NCI-H1105 treated with DMSO at 0.1 percent for 48 hours (cell line): ENCODE measurements at places on chromosomes 11 and 22.

- no peak for DNase-seq
Measured at GRCh38 chr11:131658952-131659351, 288.5 kb downstream of the NTM start.

- peak; percentile 40 for DNase-seq
Measured at GRCh38 chr11:83047515-83048225, 24.0 kb downstream of the RAB30 start.

- DNase-seq = no peak
Measured at GRCh38 chr22:42683578-42684283, 34.5 kb upstream of the CYB5R3 start.

GRCh38 chr22:41947424-41948080 lies 600 bp upstream of the CENPM start:
- DNase-seq = no peak

- peak; percentile 67 for DNase-seq
Measured at GRCh38 chr22:36757668-36758211, 18.2 kb downstream of the IFT27 start.

GRCh38 chr11:131079036-131079435 lies 162.8 kb upstream of the SNX19 start:
- no peak for DNase-seq

DNA sequence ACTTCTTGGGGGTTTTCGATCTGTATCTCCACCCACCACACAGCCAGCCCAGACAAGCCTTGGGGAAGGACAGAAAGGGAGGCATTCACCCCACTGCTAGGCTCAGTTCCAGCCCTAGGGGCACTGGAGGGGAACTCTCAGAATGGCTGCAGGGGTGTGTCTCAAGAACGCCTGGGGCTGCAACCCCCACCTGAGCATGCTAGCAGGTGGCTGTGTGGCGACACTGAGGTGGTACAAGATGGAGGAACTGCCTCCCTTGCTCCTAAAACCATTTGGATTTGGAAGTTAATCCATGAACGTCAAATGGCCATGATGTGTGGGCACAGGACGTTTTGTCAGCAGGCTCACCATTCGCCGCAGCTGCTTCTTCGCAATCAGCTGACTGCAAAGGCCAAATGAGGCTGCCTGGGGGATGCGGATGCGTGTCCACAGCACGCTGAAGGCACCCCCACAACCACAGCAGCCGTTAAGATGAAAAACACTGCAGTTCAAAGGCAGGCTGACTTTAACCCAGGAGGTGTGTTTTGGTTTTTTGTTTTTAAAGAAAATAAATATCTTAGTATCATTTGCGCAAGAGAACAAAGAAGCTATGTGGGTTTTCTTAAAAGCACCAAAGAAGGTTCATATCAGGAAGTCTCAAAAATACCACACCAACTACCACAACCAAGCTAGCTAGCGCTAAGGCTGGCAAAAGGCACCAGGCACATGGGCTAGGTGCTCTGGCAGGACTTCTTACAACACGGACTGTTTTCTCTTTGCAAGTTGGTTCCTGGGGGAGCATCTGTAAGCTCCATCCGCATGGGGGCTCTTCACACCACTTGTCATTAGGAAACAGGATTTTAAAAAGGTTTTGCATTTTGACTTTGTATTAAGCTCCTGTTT lies 22.2 kb upstream of the NAP1L4 start:
- no peak for DNase-seq

DNA sequence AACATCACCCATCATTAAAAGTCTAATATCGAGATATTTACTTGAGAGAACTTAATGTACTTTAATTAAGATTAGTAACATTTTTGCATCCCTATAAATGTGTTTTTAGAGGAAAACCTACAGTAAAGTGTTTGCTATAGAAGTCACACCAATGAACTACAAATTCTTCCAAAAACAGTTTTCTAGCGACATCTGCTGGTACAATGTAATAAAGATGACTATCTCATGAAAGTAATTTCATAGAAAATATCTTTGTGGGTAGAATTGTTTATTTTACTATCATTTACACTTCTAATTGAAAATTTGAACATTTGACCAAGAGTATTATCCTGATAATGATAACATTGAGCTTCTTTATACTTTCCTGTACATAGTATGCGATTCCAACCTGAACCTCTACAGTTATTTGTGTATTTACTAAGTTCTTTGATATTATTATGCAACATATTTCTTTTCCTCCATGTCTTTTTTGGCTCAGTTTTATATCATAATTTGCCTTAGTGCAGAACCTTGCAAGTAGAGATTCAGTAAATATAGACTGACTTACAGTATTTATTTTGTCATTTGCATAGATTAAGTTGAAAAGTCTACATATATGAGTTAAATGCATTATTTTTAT lies 252.7 kb downstream of the TMEM135 start:
- peak; percentile 63 for DNase-seq

DNA sequence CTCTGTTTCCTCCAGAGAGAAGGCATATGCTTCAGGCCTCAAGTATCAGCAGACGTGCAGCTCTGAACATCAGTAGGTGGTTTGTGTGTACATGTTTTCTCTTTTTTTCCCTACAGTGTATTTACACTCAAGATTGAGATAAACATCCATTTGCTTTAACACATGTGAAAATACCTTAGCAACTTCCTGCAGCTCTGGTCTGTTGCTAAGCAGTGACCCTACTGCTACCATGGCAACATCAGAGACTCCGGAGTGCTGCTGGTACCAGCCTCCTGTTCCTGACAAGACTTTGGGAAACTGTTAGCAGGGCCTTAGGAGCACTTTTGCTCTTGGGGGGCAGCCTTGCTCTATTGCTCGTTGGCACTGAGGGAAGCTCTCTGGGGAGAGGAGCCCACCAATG lies 221.2 kb upstream of the PLET1 start:
- DNase-seq = no peak

GRCh38 chr22:48307931-48308330 lies 1519.7 kb downstream of the BRD1 start:
- DNase-seq = no peak

DNA sequence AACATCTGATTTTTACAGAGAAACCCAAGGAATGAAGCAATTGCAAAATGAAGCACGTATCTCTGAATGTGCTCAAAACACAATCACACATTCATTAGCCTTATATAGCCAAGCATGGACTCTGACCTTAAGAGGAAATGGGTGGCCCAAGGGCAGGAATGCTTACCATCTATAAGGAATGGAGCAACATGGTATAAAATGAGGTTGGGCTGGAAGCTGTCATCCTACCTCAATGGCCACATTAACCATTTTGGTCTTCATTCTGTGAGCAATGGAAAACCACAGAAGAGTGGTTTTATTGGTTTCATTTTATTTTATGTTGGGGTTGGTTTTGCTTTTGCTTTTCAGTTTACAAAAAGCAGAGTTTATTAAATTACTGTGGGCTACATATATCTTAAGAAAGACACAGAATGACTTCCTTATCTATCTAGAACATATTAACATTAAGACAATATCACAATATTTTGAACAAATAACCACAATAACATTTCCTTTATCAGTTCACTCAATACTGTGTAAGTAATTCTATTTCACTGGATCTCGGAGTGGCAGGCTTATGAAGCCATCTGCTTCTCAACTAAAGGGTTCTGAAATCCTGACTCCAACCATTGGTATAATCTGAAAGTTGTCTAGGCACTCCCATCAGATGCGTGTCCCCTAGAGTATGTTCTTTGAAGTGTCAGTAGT lies 10.8 kb upstream of the MS4A13 start:
- DNase-seq = no peak

GRCh38 chr11:18280438-18281045 lies 14.5 kb downstream of the SAA1 start:
- no peak for DNase-seq

GRCh38 chr11:24748261-24748660 lies 251.4 kb downstream of the LUZP2 start:
- DNase-seq = no peak

DNA sequence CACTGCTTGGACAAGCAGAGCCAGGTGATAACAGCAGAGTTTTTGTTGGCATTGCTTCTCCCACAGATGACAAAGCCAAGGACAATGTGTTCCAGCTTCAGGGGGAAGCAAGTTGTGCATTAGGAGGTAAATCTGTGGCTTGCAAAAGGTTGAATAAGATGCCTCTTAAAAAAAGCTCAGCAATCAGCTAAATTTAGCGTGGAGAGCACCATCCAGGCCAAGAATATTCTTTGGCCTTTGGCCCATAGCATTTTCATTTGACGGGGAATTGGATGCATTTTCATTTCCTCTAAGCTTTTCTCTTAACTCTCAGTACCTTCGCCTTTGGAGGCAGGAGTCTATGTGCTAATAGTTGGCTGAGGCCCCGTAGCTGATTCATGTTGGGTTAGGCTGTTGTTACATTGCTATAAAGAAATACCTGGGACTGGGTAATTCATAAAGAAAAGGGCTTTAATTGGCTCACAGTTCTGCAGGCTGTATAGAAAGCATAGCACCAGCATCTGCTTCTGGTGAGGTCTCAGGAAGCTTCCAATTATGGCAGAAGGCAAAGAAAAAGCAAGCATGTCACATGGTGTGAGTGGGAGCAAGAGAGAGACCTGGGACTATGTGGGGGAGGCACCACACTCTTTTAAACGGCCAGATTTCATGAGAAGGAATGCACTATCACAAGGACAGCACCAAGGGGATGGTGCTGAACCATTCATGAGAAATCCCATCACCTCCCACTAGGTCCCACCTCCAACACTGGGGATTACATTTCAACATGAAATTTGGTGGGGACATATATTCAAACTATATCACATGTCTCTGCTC lies 350.1 kb upstream of the C11orf87 start:
- no peak for DNase-seq

DNA sequence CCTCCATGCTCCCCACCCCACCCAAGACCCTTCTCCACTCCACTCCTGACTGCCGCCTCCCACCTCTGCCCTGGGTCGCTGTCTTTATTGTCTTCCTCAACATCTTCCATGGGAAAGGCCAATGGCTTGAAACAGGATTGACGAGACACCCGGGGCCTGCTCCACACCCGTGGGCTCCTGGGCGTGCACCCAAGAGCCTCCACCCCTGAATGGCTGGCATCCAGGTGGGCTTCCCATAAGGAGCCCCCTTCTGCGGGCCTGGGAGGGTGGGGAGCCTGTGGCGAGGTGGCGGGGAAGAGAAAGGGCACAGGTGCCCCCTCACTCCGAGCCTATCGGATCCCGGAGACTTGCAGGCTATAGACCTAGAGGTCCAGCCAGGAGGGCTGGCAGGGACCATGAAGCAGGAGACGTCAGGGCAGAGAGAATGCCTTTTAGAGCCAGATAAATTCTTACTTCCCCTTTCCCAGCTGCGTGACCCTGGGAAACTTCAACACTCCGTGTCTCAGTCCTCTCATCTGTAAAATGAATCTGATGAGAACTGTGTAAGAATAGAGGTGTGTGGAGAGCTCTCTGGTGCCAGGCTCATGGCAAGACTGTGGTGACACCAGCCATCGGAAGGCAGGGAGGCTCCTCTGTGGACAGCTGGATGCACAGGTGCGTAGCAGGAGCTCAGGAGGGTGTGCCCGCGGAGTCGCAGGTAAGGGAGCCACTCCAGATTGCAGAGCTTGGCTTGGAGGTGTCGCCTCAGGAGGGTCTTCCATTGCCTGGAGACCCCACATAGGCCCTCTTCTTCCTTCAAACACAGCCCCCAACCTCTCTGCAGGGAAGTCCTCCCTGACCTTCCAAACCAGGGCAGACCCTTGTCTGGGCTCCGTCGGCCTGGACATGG lies 53.9 kb downstream of the SMIM38 start:
- no peak for DNase-seq

- DNase-seq = no peak
Measured at GRCh38 chr11:30015725-30016412, 961 bp downstream of the KCNA4 start.

DNA sequence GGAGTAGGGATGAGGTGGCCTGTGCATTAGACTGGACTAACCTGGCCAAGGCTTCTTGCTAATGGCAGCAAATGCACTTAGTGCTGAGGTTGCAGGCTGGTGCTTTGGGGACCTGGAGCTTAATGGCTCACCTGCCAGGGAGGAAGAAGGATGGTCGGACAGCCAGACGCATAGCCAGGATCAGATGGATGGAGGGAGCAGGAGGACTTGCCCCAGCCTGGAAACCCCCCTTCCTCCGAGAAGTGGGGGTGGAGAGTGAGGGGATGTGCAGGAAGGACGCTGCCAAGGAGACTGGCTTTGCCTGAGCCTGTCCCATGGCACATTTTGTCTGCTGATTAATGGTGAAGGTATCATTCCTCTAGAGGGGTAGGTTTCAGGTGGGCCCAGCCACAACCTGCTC lies 17.9 kb downstream of the IGLL1 start:
- no peak for DNase-seq

- DNase-seq = no peak
Measured at GRCh38 chr11:75903276-75903675, 88.3 kb downstream of the UVRAG start.

- DNase-seq = peak; percentile 65
Measured at GRCh38 chr22:23113067-23113846, 28.5 kb downstream of the RSPH14 start.

DNA sequence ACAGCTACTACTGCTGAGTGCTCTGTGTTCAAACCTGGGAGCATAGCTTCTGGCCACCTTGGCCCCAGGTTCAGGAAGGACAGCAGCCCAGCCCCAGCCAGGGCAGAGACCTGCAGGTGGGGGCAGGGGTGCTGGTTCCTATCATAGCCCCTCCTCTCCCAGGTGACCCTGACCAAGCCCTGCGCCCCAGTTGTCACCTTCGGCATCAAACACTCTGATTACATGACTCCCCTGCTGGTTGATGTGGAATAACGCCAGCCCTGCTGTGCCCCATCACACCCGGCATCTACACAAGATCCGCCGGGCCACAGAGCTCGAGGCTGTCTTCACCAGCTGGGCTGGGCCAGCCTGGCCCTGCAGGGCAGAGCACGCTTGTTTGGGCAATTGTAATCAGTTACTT lies 6.9 kb downstream of the SCGB1C1 start:
- no peak for DNase-seq

GRCh38 chr11:56923116-56923515 lies 65.6 kb upstream of the OR5AK2 start:
- no peak for DNase-seq

- no peak for DNase-seq
Measured at GRCh38 chr11:36146437-36146836, 142.8 kb downstream of the COMMD9 start.

GRCh38 chr11:109526061-109526460 lies 104.1 kb downstream of the C11orf87 start:
- DNase-seq = no peak

DNA sequence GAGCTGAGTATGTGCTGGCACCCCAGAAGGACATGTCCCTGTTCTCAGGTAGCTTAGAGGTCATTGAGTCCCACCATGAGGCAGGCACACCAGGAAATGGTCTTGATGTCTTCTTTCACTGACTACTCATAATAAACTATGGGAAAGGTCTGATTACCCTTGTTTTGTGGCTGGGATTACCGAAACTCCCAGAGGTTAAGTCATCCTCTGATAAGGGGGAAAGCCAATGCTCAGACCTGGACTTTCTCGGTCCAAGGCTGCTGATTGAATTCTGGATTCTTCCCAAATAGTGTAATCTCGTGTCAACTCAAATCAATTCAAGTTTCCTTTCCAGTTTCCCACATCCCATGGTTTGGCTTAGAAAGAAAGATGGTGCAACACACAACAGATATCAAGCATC lies 3.7 kb upstream of the CD44 start:
- no peak for DNase-seq

- DNase-seq = peak; percentile 92
Measured at GRCh38 chr11:78000193-78000592, 5.7 kb upstream of the INTS4 start.
